ENCODE measurements at places on chromosomes 4 and X. TPM values are rescaled to one million over a fixed set of nuclear protein-coding genes. Genes with fewer than 3 reads are reported as not detected.

Gene CENPVL2
- total RNA-seq, result not detected

Gene MAP3K15
- total RNA-seq, result 1.3 TPM

Gene DCAF8L1
- not detected for total RNA-seq

Gene CNGA1
- 3.9 TPM for total RNA-seq

Gene TEX13B
- not detected for total RNA-seq

Gene NLGN3
- total RNA-seq, result 0.15 TPM

Gene FGG
- total RNA-seq, result 0.20 TPM

Gene SSX3
- total RNA-seq, result not detected

Gene ATOH1
- total RNA-seq, result not detected

Gene TMEM31
- total RNA-seq, result not detected

Gene CHRDL1
- 39.8 TPM for total RNA-seq

Gene RAB40A
- total RNA-seq, result 0.25 TPM

Gene POU3F4
- not detected for total RNA-seq

Gene GRIA2
- total RNA-seq, result not detected

Gene PAGE2B
- not detected for total RNA-seq

Gene TKTL2
- total RNA-seq, result not detected

Gene MAGEC3
- total RNA-seq, result not detected

Gene ZNF732
- total RNA-seq, result 0.05 TPM
